T-helper 17 cell (primary cell): ENCODE measurements at places on chromosomes 4 and X.

GRCh38 chr4:168859888-168860694, 150.0 kb downstream of the CBR4 start:
- no peak for DNase-seq

DNA sequence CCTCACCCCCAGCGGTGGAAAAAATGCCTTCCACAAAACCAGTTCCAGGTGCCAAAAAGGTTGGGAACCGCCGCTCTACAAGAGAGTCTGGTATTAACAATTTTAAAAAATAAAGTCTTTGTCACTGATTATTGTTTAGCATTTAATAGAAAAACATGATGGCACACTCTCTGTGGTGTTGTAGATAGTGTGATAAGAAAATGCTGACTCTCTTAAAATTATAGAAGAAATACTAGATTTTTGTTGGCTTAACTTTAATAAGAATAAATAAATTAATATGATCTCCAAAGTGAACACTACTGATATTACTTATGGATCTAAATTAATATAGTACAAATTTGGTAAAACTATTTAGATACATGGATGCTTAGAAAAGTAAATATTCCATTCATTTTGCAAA, 943.5 kb downstream of the CCSER1 start:
- DNase-seq = no peak

- DNase-seq = no peak
Observed at GRCh38 chr4:128009428-128009827, 44.2 kb downstream of the ABHD18 start.

- no peak for DNase-seq
Observed at GRCh38 chr4:2172627-2173231, 69.2 kb downstream of the HAUS3 start.

- no peak for DNase-seq
Observed at GRCh38 chr4:163200727-163201349, 34.1 kb upstream of the NAF1 start.

DNA sequence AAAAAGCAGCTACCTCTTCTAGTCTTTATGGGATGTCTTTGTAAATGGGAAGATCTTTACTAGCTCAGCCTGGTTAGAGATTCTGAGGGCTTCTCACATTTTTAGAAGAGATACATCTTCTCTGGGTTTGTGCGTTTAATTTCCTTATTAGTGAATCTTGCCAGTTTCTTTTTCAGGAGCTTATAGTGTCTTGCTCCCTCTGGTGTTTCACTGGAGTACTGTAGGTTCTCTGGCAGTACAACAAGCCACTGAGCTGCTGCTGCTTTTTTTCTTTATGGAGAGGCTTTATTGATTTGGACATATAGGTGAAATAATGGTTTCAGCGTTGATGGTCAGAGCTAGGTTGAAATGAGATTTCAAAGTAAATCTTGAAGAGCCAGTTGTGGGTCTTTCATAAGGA, 82.9 kb downstream of the LAS1L start:
- DNase-seq = peak; percentile 2

- no peak for DNase-seq
Observed at GRCh38 chrX:38868941-38869401, 67.7 kb downstream of the MID1IP1 start.

DNA sequence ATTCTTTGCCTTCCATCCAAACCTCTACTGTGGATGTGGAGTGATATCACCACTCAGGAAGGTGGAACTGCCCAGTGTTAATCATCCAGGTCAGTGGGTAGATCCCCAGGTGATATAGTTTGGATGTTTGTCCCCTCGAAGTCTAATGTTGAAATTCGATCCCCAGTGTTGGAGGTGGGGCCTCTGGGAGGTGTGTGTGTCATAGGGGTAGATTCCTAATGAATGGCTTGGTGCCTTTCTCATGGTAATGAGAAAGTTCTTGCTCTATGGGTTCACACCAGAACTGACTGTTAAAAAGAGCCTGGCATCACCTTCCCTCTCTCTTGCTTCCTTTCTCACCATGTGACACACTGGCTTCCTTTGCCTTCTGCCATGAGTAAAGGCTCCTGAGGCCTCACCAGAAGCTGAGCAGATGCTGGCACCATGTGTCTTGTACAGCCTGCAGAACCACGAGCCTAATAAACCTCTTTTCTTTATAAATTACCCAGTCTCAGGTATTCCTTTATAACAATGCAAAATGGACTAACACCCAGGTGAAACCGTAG, 6.8 kb upstream of the SOWAHB start:
- DNase-seq = no peak

DNA sequence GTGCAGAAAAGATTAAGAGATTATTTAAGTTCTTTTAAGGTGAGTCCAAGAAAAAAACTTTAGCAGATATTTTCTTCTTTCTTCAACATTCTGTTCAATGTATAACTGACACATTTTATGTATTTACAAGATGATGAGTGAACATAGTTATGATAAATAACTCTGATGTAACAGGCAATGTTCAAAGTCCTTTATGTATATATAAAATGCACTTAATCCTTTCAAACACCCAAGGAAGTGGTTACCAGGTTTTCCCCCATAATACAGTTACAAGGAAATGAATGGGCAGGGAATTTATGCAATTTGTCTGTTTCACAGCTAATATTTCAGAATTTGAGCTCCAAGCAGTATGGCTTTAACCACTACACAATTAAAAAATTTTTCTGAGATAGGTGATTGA, 8.2 kb downstream of the CXCL3 start:
- DNase-seq = no peak

DNA sequence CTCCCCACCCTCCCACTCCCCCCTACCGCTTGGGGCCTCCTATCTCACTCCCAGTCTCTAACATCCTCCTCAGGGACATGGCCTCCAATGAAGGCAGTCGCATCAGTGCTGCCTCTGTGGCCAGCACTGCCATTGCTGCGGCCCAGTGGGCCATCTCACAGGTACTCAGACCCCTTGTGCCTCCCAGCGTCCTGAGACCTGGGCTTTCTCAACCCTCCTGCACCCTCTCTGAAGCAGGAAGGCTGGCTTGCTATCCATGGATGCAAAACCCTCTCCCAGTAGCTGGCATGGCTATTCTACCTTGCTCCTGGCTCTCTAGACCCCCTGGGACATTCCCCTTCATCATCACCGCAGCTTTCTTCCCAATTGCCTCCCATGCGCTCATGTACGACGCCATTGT, 13.3 kb upstream of the UBA1 start:
- DNase-seq = no peak

GRCh38 chrX:32150141-32150540, 1061.2 kb downstream of the DMD start:
- DNase-seq = no peak

- DNase-seq = no peak
Observed at GRCh38 chr4:48196758-48197504, 62.9 kb upstream of the TXK start.

DNA sequence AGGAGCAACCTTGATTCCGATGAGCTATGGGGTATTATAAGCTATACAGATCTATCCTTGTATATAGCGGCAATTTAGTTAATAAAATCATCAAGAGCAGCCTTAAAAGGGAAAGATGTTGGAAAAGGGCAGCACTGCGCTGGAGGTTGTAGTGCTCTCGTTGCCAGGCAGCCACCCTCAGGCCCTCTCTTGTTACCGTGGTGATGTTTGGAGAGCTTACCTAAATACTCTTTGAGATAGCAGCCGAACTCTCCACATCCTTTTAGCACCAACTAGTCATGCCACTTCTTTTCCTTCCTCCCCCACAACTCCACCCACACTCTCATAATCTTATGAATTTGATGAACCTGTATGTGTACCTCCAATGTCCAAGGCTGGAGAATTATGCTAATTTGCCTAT, 3.8 kb upstream of the RADX start:
- DNase-seq = peak; percentile 12

GRCh38 chr4:7865533-7865932, 74.1 kb downstream of the AFAP1 start:
- no peak for DNase-seq

DNA sequence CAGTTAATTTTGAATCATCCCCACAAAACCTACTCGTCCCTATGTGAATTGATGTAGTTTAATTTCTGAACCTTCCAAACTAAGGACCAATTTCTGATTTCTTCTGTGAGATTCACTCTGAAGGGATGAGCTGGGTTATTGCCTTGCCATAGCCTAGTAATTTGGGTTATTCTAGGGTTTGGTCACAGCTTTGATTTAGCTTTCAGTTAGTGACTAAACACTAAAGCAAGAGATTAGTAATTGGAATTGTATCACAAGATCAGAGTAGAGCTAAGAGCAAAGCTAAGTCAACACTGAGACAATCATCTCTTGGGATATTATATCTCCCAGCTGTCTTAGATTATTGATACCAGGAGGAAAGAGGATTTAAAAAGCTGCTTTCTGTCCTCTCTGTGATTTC, 588.0 kb downstream of the CCSER1 start:
- no peak for DNase-seq

DNA sequence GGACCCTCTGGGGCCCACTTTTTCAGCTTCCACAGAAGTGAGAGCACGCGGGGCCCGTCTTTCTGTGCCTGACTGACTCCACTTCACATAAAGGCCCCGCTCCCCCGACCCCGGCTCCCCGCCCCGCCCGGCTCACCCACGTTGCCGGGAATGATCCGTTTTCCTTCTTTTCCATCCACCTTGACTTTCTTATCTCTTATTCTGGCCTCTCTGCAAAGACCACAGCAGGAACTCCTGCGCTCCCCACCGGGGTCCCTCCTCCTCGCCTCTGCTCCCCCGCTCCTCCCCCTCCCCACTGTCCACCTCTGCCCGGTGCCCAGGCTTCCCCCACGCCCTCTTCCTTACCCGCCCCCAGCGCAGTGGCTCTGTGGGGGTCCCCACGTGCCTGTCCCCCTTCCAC, 54.2 kb upstream of the CLDN24 start:
- DNase-seq = no peak

- no peak for DNase-seq
Observed at GRCh38 chr4:138449938-138450337, 207.8 kb upstream of the SLC7A11 start.

DNA sequence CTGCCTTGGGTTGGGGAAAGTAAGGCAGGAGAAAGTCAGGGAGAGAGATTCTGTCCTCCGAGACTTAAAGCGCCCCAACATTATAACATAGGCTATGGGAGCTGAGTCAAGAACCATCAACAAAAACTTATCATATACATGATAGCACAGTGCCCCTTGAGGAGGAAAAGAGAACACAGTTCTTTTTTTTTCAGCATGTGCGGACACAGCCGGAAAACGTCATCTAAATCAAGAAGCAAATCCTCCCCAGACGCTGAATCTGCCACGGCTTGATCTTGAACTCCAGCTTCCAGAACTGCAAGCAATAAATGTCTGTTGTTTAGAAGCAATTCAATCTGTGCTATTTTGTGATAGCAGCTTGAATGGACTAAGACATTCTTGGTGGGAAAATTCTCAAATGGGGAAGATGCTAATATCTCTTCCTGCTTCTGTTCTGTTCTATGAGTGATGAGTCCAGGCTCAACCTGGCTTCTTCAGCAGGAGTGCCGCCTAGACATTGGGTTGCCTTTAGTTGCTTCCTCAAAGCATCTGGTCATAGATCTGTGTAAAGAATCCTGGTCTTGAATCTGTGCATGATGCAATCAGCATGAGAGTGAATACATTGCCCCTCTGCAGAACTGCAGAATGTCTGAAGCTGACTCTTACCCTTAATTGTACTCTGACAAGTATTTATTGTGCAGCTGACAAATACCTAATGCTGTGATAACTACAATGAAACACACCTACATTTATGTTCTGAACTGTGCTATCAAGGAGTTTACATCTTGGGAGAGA, 549.8 kb upstream of the PRKX start:
- no peak for DNase-seq

DNA sequence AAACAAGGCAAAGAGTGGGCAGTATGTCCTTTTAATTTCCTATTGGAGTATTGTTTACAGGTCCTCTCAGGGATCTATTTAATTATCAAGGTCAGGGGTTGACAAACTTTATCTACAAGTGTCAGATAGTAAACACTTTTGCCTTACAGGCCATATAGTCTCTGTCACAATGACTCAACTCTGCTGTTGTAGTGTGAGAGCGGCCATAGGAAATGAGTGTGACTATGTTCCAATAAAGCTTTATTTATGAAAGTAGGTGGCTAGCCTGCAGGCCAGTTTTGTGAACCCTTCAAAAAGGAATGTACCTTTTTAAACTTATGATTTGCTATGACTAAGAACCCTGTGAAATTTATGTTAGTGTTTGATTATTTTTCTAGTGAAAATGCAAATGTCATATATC, 156.1 kb downstream of the GPAT3 start:
- no peak for DNase-seq

DNA sequence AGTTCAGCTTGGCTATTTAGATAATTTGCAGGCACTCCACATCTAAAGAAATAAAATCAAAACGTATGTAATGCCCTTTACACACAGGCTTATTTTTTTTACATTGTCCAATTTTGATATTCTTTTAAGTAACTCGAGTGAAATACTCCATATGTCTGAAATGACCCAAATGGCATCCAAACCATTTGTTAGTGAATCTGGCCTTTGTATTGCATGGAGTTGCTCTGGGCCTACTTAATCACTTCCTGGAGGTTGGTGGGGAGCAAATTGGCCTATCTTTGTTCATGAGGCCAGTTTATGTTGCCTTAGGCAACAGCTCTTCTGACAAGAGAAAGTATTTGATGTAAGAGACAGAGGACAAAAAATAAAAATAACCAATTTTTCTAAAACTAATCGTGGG, 47.6 kb upstream of the TMEM131L start:
- DNase-seq = no peak

GRCh38 chrX:69144838-69145680, 20.2 kb downstream of the PJA1 start:
- DNase-seq = no peak

GRCh38 chrX:67543818-67544217, at the start of gene AR:
AR (plus strand) TSS chrX:67544021; CDS start chrX:67545147, 1,126 bp downstream.
- DNase-seq = no peak

DNA sequence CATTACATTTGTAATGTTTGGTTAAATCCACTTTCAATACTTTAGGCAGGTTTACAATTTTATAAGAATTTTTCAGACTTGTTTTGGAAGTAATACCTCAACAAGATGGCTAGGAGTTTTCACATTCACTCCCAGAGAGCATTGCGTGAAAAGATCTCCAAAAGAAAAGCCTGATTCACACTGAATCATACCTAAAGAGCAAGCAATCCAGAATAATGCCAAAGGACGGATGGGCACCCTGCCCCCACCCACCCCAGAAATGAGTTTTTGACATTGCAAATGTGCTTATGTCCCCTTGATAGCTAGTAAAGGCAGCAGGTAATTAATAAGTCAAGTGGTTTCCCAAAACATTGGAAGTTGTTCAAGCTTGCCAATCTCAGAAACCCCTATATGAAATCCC, 557.7 kb upstream of the TENM3 start:
- DNase-seq = no peak

DNA sequence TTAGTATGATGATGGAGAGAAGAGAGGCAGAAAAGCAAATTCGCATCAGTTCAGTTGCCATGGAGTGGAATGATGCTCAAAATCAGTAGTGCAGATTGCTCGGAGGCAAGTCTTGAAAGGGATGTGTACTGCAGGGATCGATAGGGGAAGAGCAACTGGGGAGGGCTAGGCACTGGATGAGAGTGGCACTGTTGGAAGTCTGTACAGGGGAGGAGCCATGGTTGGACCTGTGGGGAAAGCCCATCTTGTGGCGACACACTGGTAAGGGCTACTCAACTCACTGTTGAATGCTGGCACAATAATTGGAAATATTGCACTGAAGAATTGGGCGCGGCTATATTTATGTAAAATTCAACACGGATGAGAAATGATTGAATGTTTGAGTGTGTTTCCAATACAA, 1.2 kb downstream of the RAB9B start:
- DNase-seq = no peak

GRCh38 chr4:6500481-6501140, 28.2 kb upstream of the PPP2R2C start:
- DNase-seq = no peak
